ENCODE measurements at places on chromosomes 4 and X.

- DNase-seq: no peak
These were observed 1.3 kb upstream of the EOLA2 start for GRCh38 chrX:149939655-149939904.

GRCh38 chr4:119750771-119751170 lies 122.2 kb upstream of the PDE5A start:
- no peak for DNase-seq

GRCh38 chrX:114065577-114066223 lies 518.2 kb upstream of the HTR2C start:
- no peak for DNase-seq

- no peak for DNase-seq
These were observed 45.5 kb downstream of the NPFFR2 start for GRCh38 chr4:72077346-72077745.

DNA sequence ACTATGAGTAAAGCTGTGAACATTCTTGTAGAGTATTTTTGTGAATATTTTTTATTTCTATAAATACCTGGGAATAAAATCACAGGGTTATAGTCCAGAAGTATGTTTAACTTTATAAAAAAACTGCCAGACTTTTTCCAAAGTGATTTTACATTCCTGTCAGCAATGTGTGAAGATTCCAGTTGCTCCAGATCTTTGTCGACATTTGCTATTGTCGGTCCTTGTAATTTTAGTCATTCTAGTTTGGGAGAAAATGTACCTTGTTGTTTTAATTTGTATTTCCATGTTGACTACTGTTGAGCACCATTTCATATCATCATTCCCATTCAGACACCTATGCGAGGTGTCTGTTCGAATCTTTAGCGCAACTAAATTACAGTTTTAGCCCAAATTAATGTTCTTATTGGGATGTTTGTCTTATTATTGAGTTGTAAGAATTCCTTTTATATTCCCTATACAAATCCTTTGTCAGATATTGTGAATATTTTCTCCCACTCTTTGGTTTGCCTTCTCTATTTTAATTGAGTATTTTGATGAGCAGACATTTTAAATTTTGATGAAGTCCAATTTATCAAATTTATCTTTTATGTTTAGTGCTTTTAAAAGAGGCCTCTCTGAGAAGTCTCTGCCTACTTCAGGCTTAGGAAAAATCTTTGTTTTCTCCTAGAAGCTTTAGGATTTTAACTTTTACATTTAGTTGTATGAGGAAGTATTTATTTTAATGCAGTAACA lies 2.6 kb downstream of the CEP135 start:
- no peak for DNase-seq

DNA sequence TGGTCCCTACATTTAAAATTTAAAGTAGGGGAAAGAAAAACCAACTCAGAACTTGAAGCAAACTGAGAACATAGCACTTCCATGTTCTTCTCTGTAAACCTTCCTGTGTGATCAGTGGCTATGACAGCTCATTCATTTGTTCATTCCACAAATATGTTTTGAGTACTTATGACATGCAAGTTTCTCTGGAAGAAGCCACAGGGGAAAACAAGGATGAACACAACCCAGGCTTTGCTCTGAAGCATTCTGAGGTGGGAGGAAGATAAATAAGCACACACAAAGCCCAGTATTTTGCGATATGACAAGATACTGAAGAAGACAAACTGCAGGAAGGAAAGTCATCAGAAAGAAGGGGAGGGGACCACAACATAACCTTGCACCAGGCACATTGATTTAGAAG lies 96.4 kb downstream of the CHIC2 start:
- DNase-seq: no peak

DNA sequence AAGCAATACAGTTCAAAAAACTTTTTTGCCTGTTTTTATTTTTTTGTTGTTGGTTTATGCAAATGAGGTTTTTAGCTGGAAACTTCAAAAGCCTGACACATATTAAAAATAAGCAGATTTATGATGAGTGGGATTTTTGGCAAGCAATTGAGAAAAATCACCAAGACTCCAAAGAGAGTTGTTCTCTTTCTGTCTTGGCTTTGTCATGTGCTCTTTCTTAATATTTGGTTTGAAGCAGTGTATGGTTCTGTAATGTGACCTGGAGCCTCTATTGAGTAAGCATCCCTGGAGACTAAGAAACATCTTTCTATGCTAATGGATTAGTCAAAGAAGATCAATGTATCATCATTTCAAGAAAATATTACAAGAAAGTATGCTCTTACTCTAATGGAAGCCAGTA lies 11.7 kb downstream of the TRIM2 start:
- DNase-seq: no peak

GRCh38 chrX:2732076-2732475 lies 19.8 kb upstream of the XG start:
- no peak for DNase-seq

GRCh38 chrX:123169247-123169901 lies 14.7 kb upstream of the GRIA3 start:
- DNase-seq: no peak

GRCh38 chrX:107714206-107714891 lies 61.2 kb downstream of the TSC22D3 start:
- DNase-seq: no peak

GRCh38 chr4:122739174-122739573 lies 6.7 kb downstream of the BBS12 start:
- DNase-seq: no peak

DNA sequence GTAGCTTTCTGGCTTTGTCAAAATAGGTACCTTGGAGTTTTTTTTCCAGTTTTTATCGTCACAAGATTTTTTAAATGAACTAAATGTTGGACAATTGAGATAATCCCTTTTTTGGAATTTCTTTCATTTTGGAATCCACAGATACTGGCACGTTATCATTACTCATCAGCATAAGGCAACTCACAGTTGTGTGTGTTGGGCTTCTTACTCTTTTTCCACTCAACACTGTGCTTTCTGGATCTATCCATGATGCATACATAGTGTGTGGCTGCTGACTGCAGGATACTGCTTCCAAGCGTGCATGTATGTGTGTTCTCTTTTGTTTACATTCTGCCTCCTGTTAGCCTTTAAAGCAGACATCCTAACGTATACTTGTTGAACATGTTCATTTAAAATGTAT lies 113.5 kb upstream of the FAM9A start:
- no peak for DNase-seq

DNA sequence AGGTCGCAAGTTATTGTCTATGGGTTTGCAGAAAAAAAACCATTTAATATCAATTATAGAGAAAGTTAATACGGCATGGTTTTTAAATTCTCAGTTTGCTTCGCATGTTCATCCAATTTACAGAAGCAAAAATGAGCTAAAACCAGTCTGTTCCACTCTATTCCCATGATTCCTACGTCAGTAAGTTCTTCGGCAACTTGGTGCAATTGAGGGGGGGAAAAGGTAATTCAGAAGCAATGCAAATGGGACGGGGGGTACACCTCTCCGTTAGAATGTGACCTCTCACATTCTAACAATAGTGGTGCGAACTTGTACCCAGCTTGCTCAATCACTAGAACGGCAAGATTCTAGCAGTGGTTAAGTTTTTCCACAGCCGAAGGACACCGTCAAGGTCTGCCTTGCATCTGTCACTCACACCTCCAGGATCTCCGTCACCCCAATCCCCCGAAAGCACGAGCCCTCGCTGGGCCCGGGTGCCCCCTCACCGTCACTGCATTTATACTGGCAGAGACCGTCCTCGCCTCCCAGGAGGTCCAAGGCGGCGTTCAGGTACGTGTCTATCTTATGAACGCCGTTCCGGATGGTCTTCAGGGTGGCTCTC lies 653 bp downstream of the PLA2G12A start:
- no peak for DNase-seq

- no peak for DNase-seq
These were observed 54.1 kb downstream of the TLR10 start for GRCh38 chr4:38728631-38729141.

DNA sequence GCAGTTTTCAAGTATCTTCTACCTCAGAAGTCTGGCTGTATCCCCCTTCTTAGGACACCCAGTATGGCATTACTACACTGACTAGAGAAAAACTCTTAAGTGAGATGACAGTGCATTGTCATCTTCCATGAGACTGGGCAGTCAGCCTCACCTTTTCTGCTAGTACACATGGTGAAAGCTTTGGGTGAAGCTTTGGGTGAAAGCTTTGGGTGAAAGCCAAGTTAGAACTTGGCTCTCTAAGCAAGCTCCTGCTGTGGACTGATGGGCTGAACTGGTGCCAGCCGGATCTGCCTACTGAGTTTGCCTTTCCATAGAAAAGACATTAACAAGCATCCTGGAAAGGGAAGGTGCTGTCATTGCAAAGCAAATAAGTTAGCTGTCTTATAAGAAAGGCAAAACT lies 8.8 kb downstream of the EPHA5 start:
- DNase-seq: no peak

DNA sequence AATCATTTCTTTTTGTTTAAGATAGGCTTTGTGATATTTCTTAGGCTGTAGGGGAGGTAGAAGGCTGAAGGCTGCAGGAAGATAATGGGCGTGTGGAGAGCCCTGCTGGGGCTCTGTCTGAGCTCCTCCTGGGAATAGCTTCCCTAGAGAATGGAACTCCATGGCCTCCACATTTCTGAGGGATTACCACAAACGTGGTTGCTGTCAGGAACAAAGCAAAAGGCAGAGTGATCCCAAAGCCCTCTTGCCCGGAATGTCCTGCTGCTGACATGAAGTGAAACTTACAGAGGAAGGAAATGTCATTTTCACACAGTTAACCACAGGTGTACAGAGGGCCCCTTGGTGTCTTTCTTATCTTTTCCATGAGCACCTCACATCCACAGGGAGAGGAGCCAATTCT lies 89.3 kb downstream of the DDIT4L start:
- no peak for DNase-seq

- DNase-seq: no peak
These were observed 1.8 kb upstream of the PRPS1 start for GRCh38 chrX:107626481-107626880.

DNA sequence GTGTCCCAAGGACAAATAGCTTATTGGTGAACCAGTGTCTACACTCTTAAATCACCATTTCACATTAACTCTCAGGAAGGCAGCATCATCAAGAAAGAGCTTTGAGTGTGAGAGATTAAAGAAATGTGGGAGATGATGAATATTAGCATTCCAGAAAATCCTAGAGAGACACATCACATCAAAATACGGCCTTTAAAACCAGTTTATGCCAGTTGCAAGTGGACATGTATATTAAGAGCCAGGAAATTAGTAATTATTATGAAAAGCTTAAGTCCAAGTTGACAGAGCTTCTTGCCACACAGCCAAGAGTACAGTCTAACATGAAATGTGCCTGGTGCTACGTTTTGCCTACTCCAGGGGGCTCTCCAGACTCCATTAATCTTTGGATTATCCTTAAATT lies 503.0 kb upstream of the BOD1L1 start:
- DNase-seq: no peak

DNA sequence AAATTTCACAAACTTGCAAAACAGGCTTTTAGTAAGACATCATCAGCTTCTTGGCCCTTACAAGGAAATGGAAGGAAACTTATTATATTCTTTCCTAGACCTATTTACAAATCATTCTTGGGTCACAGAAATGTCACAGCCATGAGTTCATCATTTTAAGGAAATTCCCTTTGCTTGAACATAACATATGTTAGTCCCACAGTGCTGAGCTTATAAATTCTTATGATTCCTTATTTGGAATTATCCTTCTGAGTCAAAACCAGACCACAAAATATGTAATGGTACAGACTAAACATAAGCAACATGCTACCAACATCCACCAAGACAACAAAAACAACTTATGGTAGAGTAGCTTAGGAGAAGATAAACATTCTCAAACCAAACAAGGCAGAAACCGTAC lies 236.9 kb upstream of the CTSO start:
- DNase-seq: no peak

GRCh38 chrX:45719751-45720501 lies 519.2 kb upstream of the DIPK2B start:
- no peak for DNase-seq

DNA sequence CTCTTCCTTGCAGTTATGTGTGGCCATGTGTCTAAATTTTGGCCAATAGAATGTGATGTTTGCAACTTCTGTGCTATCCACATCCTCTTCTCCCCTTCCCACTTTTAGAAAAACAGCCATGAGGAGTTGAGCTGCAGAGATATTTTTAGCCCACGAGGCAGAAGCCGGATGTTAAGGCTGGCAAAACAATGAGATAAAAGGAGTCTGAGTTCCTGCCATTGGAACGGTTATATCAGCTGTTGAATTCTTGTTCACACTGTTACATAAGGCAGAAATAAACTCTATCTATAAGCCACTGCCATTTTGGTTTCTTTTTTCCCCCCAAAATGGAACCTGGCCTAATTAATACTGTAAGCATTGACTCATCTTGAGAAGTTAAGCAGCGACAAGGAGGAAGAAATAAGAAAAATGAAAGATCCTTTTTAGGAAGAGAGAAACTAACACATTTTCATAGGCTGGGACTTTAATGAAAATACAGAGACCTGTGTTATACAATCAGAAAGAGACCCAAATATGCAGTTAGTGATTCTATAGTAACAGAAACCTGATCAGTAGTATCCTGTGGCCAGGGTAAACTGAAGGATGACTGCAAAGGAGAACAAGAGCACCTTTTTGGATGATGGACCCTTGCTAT lies 200.5 kb downstream of the INPP4B start:
- no peak for DNase-seq

GRCh38 chr4:80913381-80913780 lies 117.1 kb upstream of the BMP3 start:
- no peak for DNase-seq

DNA sequence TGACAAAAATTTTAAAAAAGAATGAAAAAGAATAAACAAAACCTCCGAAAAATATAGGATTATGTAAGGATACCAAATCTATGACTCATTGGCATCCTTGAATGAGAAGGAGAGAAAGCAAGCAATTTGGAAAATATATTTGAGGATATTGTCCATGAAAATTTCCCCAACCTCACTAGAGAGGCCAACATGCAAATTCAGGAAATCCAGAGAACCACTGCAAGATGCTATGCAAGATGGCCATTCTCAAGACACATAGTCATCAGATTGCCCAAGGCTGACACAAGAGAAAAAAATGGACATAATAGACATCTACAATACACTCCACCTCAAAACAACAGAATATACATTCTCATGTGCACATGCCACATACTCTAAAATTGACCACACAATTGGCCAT lies 135.9 kb upstream of the SPANXB1 start:
- DNase-seq: no peak

DNA sequence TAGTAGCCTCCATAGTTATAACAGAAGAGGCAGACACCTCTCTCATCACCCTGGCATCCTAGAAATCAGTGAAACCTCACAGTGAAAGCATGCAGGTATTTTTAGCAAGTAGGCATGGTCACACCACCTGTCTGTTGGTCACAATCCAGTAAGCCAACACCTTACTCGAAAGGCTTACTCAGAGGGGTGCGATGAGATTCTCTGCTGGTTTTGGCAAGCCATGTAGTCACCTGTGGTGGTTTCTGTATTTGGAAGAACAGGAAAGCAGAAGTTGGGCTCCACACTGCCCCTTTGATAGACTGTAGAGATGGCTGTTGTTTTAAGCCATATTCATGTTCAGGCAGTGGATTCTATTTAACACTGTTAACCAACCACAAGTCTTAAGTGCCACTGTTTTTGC lies 134.7 kb downstream of the DCLK2 start:
- no peak for DNase-seq

- no peak for DNase-seq
These were observed 72.5 kb downstream of the QRFPR start for GRCh38 chr4:121308328-121308663.
